ENCODE measurements at places on chromosomes 5 and 9.

GRCh38 chr9:107587191-107587963, 97.8 kb upstream of the KLF4 start:
- no peak for DNase-seq

DNA sequence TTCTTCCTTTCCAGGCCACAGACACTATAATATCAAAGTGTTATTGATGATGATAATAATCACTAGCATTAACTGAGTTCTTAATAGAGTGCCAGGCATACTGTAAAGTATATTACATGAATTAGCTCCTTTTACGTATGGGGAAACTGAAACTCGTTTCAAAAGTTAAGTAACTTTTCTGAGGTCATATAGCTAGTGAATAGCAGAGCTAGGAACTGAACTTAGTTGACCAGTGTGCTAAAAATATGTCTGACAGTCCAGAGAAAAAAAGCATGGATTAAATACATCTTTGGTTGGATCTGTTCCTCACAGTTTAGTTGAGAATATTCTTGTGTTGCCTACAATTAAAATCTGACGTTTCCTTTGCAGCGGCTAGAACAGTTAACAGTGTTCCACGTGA, 18.4 kb upstream of the CATSPER3 start:
- no peak for DNase-seq

DNA sequence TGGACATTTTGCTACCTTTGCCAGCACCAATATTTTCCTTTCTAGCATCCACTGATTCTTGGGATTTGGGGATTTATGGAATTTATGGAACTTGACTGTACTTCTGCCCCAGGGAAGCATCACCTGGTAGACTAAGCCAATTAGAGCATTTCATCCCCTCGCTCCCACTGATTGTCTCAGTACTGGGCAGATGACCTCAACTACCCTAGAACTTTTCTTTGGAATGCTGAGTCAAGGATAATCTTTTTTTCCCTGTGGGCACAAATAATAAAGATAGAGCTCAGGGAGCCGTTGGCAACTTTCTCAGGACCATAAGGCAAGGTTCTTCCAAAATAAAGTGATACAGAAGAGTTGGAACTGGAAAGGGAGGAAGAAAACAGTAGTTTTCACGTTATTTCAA, 438.4 kb downstream of the PLK2 start:
- no peak for DNase-seq

DNA sequence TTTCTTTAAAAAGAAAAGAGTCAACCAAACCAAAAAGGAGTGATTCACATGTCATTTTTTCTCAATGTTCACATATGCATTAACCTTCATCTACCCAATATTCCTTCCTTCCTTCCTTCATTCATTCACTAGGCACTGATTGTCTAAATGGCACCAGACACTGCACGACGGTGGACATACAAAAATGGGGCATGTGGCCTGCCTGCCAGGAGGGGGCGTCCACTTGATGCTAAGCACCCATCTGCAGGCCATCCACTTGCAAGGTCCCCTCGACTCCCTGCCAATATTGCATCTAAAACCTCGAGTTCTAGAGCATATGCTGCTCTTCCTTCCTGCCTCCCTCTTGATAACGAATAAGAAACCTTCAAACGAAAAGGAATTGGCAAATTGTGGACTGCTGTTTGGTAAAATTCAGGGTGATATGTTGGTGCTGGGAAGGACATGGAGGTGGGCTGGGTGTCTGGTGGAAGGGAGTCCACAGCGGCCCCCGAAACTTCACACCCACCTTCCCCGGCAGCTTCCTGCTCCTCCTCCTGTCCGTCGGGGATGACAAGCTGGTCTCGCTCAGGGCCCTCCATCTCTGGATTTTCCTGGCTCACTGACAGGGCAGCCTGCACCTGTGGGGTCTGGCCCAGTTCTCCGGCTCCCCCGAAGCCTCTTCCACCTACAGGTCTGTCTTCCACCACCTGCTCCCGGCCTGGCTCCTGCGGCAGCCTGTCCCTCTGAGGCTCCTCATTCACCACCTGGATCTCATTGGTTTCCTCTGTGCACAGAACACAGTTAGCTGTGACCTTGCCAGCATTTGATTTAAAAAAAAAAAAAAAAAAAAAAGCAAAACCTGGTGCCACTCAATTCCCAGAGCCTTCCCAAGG, 64.3 kb downstream of the GOLM1 start:
- DNase-seq: no peak

DNA sequence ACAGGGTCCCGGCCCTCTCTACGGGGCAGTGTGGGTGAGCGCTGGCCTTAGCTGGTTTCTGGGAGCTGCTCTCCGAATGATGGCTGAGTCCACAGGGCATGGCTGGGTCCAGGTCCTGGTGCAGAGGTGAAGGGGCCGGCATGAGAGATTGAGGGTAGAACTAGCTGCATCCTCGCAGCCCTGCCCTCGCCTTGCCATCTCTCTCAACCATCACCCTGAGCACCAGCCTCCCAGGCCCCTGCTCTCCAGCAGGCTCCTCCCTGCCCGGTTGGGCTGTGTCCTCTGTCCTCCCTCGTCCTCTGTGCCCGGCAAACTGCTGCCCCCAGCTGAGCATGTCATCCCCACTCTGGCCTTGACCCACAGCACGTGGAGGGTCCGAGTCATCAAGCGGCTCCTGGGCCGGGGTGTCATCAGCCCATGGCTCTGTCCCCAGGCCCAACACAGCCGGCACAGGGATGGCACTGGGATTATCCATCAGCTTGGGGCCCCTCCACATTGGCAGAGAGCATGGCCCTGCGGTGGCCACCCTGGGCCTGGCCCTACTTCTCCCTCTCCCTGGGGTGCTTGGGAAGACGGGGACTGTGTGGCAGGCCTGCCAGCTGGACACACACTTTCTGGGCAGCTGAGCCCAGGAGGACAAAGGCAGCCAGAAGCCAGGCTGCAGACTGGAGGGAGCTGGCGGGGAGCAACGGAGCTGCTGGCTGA, 8.4 kb downstream of the FLT4 start:
- DNase-seq: peak; percentile 14

DNA sequence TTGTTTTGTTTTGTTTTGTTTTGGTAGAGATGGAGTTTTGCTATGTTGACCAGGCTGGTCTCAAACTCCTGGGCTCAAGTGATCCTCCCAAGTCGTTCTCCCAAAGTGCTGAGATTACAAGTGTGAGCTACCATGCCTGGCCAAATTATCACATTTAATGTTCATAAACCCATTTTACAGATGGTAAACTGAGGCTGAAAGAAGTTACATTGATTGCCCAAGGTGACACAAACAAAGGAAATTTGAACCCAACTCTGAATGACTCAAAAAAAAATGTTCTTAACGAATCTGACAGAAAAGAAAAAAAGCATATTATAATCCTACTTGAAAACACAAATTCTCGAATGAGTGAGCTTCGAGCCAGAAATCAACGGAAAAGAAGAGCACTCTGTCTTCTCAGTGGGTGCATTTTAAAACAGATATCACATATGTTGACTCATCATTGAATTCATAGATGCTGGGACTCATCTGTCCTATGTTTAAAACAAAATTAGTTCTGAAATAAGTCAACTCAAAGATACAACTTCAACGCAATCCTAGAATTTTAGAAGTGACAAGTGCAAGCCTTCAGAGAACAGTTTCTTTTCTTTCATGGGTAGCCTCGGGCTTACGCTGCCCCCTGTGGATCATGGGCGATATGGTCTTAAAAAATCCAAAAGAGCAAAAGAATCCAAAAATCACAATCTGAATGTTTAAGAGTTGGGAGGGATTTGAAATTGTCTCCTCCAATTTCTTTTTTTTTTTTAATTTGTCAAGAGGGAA, 28.4 kb downstream of the TIMD4 start:
- peak; percentile 48 for DNase-seq

DNA sequence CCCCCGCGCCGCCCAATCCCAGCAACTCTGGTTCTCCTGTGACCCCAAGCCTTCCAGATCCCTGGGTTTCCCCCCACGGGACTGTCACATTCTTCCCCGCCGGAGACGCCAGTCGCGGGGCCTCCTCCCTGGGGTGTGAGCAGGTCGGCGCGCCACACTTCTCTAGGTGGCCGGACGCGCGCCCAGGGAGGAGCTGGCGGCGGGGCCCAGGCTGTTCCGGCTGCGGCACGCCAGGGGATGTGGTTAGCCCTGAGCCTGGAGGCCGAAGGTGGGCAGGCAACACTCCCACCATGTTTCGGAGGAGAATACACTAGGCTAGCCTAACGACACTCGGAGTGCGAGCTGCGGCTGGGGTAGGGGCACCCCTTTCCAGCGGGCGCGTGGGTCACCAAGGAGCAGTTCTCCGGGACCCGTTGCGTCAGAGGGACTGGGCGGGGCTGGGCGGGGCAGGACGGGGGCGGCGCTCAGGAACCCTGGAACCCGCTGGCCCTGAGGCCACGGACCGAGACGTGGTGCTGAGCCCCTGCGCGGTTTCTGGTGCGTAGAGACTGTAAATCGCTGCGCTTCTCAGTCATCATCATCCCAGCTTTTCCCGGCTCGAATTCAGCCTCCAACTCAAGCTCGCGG, at the start of gene SLC27A6:
SLC27A6 (plus strand) TSS at position 478 of the 627 bp plus-strand sequence. CDS start 650 bp downstream, outside the sequence.
- no peak for DNase-seq

- no peak for DNase-seq
These were observed 17.4 kb downstream of the CDC42SE2 start for GRCh38 chr5:131281133-131281867.

DNA sequence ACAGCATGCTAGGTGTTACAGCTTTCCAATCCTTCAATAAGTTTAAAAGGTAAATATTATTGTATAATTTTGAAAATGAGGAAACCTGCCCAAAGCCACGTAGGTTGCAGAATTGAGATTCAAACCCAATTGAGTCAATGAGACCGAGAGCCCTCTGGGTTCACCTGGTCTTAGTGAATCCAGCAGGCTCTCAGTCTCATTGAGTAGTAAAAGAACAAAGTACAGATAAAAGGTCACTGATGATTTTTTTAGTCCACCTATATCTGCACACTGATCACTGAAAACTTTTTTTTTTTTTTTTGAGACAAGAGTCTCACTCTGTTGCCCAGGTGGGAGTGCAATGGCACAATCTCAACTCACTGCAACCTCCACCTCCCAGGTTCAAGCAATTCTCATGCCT, 27.2 kb downstream of the PLPP1 start:
- no peak for DNase-seq

- DNase-seq: no peak
These were observed 79.4 kb downstream of the ZNF366 start for GRCh38 chr5:72427488-72428437.

GRCh38 chr5:159543326-159543725, 213.0 kb upstream of the IL12B start:
- no peak for DNase-seq

DNA sequence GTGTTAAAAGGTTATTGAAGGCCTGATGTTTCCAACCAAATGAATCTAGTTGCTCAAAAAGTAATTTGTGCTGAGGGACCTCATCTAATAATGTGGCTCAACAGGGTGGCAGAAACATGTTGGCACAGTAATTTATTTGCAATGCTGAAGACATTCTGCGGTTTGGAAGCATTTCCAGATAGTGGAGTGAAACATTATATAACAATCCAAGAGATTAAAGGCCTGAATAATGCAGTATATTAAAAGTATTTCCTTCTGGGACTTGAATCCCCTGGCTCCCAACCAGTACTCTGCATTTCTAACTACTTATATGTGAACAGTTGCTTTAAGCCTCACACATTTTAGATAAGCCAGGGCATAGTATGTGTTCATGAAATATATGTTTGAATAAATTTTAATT, 25.9 kb upstream of the ALDH1A1 start:
- no peak for DNase-seq

GRCh38 chr9:33818167-33818846, 1.3 kb downstream of the UBE2R2 start:
- DNase-seq: no peak

GRCh38 chr5:33827885-33828284, 63.9 kb downstream of the ADAMTS12 start:
- no peak for DNase-seq

- DNase-seq: no peak
These were observed 10.2 kb downstream of the NREP start for GRCh38 chr5:111746791-111747190.

DNA sequence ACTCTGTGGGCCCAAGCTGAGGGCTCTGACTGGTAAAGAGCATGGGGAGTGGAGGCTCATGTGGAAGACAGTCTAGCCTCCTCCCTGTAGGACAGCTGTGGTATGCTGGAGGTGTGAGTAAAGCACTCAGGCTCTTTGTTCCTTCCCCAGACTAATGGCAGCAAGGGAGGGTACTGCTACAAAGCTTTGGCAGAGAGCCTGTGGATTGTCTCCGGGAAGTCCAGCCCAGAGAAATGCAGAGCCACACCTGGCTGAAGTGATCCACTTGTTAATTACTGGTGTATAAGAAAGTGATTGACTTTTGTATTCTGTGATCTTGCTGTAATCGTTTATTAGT, 161.7 kb downstream of the OXCT1 start:
- no peak for DNase-seq

- DNase-seq: no peak
These were observed 92.7 kb downstream of the VCAN start for GRCh38 chr5:83564069-83564749.

DNA sequence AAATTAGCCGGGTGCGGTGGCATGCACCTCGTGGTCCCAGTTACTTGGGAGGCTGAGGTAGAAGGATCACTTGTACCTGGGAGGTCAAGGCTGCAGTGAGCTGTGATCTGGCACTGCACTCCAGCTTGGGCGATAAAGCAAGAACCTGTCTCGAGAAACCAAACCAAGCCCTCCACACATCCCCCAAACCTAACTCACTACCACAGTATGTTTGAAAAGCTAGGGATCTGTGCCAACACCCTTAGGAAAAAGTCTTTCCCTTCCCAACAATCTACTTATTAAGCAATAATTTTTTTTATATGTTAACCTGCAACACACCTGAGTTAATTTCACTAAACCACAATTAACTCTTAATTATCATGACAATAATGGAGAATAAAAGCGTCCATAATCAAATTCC, 2.2 kb downstream of the UBTD2 start:
- DNase-seq: no peak

DNA sequence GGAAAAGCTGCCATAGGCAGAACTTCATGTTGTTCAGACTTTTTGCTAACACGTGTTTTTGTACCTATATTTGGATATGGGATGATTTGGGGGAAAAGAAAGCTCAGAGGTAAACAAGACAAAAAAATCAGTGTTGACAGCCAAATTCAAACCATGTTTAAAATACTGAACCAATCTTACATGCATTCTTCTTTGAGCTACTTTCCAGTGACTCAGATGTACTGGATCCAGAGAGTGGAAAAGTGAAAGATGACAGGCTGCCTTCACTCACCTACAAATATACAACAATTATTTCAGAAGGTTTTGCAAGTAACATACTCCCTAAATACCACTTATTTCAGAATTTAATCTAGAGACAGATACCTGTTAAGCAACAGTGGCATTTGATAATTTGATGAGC, 165.7 kb downstream of the MPDZ start:
- no peak for DNase-seq

DNA sequence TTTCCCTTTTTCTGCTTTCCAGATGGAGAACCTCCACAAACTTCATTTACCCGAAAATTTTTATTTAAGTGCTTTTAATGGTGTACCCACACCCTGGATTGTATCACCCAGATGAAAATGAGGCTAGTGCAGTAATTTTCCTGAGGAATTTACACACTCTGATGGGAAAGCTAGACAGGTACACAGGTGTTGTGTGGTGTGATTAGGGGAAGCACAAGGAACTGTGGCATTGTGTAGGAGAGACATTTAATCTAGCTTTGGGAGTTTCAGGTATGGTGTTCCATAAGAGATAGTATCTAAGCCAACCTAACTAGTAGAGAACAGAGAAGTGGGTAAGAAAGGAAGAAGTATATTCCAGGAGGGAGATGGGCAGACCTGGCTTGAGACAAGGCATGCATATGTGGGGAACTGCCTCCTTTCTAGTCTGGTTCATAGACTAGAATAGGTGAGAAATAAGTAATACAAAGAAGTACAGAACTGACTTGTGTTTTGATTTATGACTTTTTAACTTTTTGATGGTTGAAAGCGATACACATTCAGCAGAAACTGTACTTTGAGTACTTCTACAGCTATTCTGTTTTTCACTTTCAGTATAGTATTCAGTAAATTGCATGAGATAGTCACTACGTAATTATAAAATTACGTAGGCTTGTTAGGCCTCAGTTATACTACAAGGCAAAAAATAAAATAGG, 22.9 kb upstream of the ROPN1L start:
- no peak for DNase-seq
